Astrocyte (in vitro differentiated cells and primary cell): ENCODE measurements at places on chromosomes 11 and 22.

DNA sequence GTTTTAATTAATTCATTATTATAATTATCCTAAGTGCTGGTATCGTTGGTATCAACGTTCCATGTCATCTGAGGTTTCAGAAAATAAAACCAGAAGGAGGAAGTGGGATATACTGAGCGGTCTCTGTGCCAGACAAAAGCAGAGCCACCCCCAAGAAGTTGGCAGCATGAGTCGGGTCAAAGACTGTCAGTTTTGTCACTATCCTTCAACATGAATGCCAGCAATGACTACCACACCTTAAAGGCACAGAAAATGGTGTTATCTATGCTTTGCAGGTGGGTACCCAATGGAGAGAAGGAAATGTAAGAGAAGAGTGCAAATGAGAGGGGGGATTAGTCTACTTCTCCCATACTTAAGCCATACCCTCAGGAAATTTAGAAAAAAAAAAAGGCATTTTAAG lies 408.5 kb downstream of the OPCML start:
- no peaks in the 10 kb centered on the region for H3K27me3 ChIP-seq
- no peak overlapping the region for H3K4me3 ChIP-seq
- no peak for DNase-seq
- no peak overlapping the region for H3K27ac ChIP-seq
- H3K4me1 ChIP-seq = no peaks in the 10 kb centered on the region

DNA sequence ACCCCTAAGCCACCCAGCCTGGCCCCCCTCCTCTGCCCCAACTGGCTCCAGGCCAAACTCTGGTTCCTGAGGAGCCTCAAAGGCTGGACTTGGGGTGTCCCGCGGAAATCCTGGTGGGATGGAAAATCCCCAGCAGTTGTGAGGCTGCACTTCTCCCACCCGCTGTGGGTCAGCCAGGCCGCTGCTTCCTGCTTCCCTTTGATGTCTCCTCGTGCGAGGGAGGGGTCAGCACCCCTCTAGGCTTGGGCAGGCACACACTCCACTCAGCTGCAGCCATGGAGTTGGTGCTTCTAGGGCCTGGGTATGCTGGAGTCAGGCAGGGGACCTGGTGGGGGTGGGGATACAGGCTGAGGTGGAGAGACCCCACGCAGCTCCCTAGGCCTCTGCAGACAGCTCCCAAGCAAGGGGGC lies 12.0 kb downstream of the KCNQ1OT1 start:
- H3K27me3 ChIP-seq = no peaks in the 10 kb centered on the region
- no peaks in the 10 kb centered on the region for H3K36me3 ChIP-seq
- DNase-seq = no peak

GRCh38 chr11:9594267-9595046 lies 21.0 kb downstream of the WEE1 start:
- no peak overlapping the region for H3K27ac ChIP-seq
- no peak for DNase-seq
- H3K4me3 ChIP-seq = no peak overlapping the region
- H3K27me3 ChIP-seq = no peaks in the 10 kb centered on the region
- H3K36me3 ChIP-seq = peaks cover 11% of the 10 kb centered on the region

DNA sequence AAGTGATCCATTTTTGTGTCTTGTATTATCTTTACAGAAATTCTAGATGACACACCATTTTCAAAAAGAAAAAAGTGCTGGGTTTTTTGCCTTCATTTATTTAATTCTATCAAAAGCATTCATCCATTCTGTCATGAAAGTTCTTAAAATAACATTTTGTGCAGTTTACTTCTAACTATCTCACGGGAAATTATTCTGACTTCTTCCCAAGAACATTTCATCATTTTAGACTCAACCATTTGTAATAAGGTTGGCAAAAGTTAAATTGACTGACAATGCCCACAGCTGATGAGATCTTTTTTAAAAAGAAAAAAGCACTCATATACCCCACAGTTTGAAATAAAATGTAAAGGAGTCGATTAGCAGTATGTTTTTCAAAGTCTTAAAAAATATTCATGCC lies 68.5 kb downstream of the SBF2 start:
- H3K27me3 ChIP-seq = no peaks in the 10 kb centered on the region
- H3K4me1 ChIP-seq = no peaks in the 10 kb centered on the region
- H3K36me3 ChIP-seq = no peaks in the 10 kb centered on the region
- DNase-seq = no peak
- H3K27ac ChIP-seq = no peak overlapping the region
- no peak overlapping the region for H3K4me3 ChIP-seq

- no peak overlapping the region for H3K27ac ChIP-seq
- no peak for DNase-seq
- H3K27me3 ChIP-seq = peaks cover 52% of the 10 kb centered on the region
- H3K4me1 ChIP-seq = peaks cover 12% of the 10 kb centered on the region
- no peaks in the 10 kb centered on the region for H3K36me3 ChIP-seq
Measured at GRCh38 chr11:16609769-16610168, 128.7 kb upstream of the C11orf58 start.
